ENCODE measurements at places on chromosomes 3 and 15.

- no peak for DNase-seq
Observed at GRCh38 chr3:69299344-69299743, 86.5 kb downstream of the FRMD4B start.

GRCh38 chr15:78628227-78628626 is 7.4 kb upstream of the CHRNA3 start:
- DNase-seq, result no peak

- peak; percentile 39 for DNase-seq
Observed at GRCh38 chr15:61393949-61394348, 164.8 kb upstream of the RORA start.

GRCh38 chr3:122665881-122666280 is 14.8 kb upstream of the PARP14 start:
- no peak for DNase-seq

DNA sequence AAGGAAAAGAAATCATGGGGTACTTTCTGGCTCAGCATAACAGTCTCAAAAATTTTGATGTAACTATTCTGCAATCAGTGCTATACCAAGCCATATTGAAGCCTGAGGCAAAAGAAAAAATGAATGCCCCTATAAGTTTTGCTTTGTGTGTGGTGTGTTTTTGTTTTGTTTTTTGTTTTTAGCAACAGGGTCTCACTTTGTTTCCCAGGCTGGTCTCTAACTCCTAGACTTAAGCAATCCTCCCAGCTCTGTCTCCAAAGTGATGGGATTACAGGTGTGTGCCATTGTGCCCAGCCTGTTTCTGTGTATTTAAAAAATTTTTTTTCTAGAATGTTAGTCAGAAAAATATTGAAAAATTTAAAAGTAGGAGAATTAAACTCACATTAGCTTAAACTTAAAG is 93.2 kb downstream of the ZNF280D start:
- no peak for DNase-seq

DNA sequence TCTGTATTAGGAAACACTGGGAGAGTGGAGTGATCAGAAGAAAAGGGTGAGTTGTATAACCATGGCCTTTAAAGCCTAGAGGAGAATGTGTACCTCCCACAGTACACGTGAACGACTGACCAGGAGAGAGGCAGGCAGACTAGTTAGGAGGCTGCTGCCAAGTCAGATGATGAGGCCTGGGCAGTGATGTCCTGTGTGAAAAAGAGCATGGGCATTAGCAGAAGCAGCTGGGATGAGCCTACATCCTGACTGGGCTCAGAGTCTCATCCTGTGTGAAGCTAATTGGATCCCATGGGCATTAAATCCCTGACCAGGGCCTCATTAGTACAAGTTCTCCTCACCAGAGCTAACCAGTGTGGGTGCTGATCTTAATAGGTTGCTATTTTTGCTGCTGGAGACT is 89.1 kb upstream of the SLC2A2 start:
- no peak for DNase-seq

- DNase-seq, result peak; percentile 42
Observed at GRCh38 chr3:71461749-71462483, 121.6 kb downstream of the FOXP1 start.

GRCh38 chr3:127888564-127889107 is 26.4 kb upstream of the KBTBD12 start:
- DNase-seq, result no peak

- DNase-seq, result no peak
Observed at GRCh38 chr15:48145923-48146322, 25.1 kb downstream of the SLC24A5 start.

DNA sequence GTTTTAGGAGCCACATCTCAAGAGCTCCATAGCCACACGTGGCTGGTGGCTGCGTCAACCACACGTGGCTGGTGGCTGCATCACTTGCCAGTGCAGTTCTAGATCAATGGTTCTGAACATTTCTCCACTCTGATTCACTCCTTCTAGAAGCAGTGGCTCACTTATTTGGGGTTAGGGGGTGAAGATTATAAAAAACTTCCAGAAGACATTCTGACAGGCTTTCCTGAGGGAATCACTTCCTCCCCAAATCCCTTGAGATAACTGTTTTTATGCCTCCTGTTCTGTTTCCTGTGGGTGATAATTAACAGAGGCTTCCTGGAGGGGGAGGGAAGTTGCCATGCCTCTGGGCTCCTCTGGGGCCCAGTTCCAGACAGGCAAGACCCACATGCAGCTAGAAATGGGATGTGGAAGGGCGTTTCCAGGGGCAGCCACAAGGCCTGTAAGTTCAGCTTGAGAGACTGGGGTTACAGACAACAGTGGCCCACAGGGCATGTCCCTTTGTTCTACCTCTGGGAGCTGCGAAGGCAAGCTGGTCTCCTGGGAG is 23.6 kb downstream of the HEG1 start:
- DNase-seq, result no peak

GRCh38 chr3:18562364-18563154 is 137.4 kb upstream of the SATB1 start:
- DNase-seq, result no peak

DNA sequence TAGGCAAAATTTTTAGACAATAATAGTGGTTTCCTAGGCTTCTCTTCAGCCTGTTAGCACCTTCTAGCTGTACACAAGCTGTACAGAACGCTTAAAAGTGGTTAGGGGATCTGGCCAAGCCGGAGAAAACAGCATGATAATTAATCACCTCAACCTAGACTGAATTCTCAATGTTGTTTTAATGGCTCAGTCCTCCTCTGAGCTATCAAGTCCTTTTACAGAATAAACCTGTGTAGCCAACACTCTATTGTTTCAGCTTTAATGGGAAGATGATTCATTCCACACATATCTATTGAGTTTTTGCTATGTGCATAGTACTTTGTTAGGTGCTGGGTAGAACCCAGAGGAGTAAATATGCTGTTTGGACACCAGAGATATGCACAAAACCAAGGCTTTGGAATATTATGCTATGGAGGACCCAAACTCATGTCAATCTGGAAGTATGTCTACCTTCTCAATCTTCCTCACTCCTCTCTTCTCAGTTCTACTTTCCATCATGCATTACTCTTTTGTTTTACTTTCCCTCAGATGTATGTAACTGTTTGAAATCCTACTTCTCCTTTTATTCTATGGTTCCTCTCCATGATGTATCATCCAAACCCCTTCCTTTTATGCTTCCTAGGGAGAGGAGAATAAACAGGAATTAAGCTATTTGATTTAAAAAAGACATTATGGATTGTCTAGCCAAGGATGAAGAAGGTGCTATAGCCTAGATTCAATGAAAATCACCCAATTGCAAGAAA is 27.6 kb upstream of the UBE2E2 start:
- peak; percentile 29 for DNase-seq

GRCh38 chr3:184373422-184373821 is 4.6 kb downstream of the THPO start:
- DNase-seq, result peak; percentile 23

DNA sequence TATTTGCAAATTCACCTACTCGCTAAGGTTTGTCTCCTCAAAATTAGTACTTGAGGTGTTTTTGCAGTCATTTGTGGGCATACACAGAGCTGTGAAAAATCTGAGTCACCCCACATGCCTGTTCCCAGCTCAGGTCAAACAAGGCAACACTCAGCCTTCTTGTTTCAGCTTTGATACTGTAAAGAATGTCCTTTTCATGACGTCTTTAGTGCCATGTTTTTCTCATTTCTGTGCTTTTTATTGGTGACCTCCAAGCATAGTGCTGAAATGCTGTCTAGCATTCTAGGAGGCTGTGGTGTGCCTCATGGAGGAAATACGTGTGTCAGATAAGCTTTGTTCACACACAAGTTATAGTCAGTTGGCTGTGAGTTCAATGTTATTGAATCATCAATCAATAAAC is 8.8 kb downstream of the CAPN3 start:
- DNase-seq, result no peak

DNA sequence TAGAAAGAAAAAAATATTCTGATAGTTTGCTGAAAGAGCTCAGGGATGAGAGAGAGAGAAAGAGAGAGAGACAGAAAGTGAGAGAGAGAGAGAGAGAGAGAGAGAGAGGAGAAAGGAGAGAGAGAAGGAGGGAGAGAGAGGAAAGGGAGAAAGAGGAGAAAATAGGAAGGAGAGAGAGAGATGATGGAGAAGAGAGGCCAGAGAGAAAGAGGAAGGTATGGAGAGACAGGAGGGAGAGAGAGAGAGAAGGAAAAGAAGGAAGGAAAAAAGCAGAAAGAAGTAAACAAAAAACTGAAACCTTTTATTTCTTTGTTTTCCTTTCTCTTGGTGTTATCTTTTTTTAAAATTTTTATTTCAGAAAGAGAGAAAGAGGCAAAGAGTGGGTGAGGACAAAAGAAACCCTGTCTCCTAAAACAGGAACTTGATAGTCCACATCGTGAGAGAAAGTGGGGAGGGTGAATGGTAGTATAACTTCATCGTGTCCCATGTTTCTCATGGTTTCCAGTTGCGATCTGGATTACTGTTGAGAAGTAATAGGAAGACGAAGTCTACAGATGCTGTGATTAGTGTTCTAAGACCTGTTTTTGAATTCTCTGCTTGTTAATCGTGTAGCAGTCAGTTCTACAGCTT is 279.7 kb downstream of the LPP start:
- no peak for DNase-seq

DNA sequence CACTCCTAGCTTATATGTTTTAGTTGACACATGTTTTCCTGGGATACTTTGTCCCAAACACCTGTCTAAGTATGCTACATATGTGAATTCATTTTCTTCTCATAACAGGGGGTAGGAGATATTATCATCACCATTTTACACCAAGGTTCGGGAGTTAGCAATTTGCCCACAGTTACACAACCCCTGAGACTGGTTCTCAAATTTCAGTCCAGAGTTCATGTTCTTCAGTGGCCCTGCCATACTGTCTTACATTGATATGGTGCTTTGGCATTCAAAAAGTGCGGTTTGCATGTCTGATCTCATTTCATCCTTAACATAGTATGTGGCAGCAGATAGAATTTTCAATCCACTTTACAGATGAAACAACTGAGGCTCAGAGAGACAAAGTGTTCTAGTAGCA is 38.4 kb downstream of the ROBO2 start:
- no peak for DNase-seq

DNA sequence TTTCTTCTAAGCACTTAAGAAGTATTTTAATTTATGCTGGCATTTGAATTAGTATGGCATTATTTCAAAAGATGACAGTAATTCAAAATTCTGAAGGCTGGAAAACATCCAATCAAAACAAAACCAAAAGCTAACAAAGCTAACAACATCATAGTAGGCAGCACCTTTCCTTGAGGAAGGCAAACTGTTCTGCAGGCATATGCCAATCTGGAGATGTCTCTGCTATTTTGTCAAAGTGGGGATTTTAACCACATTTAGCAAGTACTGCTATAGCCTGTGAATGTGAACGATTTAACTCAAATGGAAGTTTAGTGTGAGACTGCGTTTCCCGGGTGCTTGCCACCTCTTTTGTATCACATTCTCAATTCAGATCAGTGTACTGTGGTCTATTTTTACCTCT is 16.7 kb upstream of the GABRA5 start:
- DNase-seq, result no peak

DNA sequence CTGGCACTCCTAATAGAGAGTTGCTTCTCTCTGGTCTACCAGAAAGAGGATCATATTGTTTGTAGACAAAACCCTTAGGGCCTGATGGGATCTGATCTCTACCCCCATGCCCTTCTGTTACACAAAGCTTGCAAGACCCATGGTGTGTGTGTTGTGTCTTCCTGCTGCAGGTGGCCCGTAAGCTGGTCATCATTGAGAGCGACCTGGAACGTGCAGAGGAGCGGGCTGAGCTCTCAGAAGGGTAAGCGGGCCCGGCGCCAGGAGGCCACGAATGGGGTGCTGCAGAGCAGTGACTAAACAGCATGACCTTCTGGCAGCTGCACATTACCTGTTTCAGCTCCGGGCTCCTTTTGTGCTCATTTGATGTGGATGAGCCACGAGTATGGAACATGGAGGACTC is 18.2 kb downstream of the TPM1 start:
- peak; percentile 12 for DNase-seq

DNA sequence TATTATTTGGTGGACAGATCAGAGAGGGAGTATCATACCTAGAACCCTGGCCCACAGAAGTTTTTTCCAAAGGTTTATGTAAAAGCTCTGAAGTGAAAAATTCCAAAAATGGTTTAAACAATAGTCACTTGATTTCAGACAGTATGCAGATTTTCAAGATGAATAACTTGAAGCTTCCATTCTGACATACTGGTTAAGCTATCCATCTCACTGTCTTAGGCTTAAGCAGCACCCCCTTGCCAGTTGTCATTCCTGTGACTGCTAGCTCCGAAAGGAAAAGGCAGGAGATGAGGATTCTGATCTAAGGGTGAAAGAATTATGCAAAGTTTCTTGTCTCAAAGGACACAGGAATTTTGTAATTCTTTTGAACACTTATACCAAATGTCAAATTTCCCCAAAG is 337.5 kb upstream of the THBS1 start:
- DNase-seq, result no peak

GRCh38 chr3:46943237-46944187 is 33.0 kb downstream of the CCDC12 start:
- no peak for DNase-seq

GRCh38 chr3:98770261-98771039 is 7.3 kb downstream of the ST3GAL6 start:
- DNase-seq, result no peak

- DNase-seq, result no peak
Observed at GRCh38 chr3:119347036-119347435, 52.9 kb downstream of the ARHGAP31 start.

- no peak for DNase-seq
Observed at GRCh38 chr3:56612146-56612545, 55.2 kb downstream of the CCDC66 start.

DNA sequence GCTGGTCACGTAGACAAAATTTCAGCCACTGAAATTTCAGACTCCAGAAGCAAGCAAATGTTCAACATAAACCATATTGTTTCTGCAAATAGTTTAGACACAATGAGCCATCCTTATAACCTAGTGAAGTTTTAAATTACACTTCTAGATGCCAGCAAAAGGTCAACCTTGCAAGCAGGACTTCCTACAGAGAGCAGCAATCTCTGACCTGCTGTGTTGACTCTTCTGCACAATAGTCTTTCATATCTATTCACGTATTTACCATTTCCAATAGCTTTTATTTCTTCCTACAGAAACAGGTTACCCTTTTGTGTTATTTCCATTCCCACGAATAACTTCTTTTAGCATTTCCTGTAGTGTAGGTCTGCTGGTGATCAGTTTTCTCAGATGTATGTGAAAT is 10.6 kb downstream of the LMLN start:
- DNase-seq, result no peak

- DNase-seq, result no peak
Observed at GRCh38 chr3:117696851-117697407, 987.4 kb downstream of the TUSC7 start.

GRCh38 chr3:77456906-77457305 is 417.0 kb downstream of the ROBO2 start:
- DNase-seq, result no peak

GRCh38 chr3:162632672-162633071 is 1136.1 kb downstream of the OTOL1 start:
- DNase-seq, result peak; percentile 4
